ENCODE measurements at places on chromosomes 16 and 17.
A peak's percentile ranks its signal among the peaks of the same experiment; 100 is the strongest.

DNA sequence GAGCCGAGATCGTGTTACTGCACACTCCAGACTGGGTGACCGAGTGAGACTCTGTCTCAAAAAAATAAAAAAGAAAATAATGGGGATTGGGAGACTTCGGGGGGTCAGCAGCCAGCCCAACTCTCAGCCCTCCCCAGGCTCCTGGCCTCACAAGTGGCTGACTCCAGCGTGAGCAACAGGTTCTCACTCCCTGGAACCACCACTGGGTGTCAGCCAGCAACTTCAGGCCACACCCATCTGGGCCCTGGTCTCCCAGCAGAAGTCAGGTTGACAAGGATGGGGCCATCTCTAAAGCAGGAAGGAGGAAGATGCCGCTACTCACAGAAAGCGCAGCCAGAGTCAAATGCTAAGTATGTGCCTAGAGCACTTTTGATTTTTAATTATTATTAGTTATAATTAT lies 139.4 kb downstream of the C16orf78 start:
- DNase-seq = no peak

GRCh38 chr16:66904846-66905632 lies 13.6 kb downstream of the CDH16 start:
- DNase-seq = no peak

DNA sequence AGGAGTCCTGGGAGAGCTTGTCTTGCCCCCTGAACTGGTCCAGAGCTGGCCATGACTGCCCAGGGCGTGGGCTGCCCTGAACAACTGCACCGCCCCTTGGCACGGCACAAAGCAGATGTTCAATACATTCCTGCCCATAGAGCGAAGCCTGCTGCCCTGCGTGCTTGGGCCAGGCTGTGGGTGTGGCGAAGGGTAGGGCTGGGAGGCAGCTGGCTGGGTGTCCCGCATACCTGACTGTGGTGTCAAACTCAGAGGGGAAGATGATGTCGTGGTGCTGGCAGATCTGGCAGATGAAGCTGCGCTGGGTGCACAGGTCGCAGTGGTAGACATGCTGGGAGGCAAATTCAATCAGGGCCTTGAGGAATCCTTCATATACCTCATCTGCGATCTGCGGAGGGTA lies 124.2 kb upstream of the SMURF2 start:
- DNase-seq = no peak

DNA sequence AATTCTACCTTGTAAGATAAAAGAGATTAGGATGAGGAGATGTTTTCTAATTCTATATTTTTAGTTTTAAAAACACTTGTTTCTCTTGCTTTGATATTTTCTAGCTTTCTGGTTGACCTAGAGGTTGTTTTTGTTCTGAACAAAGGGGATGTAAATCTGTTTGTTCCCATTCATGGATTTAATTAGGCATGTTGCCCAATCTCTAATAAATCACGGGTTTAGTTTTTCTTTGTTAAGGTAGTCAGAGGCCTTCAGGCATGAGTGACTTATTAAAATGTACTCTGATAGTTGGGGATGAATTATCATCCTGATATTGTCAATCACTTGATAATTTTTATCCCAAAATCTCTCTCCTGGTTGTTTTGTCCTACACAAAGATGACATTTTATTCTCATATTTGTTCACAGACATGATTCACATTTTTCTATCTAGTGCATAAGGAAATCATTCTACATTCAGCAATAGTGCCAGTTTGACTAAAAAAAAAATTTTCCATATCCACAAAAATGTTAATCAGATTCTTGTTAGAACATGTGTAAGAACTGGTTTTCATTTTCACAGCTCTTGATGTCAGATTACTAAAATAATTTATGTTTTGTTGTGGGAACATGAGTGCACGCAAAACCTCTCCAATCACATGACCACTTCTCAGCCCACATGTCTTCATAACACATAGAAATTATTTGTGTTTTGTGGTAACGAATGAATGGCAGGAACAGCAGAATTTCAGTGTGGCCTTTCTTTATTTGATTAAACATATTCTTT lies 95.7 kb upstream of the AKTIP start:
- DNase-seq = no peak

DNA sequence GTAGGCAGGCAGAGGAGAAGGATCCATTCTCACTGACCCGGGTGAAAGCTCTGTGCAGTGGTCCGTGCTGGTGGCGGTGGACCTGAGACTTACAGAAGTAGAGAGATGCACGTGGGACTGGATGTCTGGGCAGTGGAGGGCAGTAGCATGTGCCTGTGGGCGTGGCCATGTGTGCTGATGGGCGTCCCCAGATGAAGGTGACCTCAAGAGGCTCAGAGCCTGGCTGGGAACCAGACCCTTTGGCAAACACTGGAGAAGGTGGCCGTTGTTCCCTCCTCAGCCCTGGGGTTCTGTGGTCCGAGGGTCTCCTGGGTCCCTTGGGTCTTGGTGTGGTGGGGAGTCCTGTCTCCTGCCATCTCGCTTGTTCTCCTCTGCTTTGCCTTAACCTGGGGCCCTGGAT lies 15.6 kb downstream of the WSCD1 start:
- no peak for DNase-seq

GRCh38 chr16:78703936-78704335 lies 604.5 kb downstream of the WWOX start:
- no peak for DNase-seq

GRCh38 chr16:74700116-74700437 lies 585 bp downstream of the MLKL start:
- no peak for DNase-seq

DNA sequence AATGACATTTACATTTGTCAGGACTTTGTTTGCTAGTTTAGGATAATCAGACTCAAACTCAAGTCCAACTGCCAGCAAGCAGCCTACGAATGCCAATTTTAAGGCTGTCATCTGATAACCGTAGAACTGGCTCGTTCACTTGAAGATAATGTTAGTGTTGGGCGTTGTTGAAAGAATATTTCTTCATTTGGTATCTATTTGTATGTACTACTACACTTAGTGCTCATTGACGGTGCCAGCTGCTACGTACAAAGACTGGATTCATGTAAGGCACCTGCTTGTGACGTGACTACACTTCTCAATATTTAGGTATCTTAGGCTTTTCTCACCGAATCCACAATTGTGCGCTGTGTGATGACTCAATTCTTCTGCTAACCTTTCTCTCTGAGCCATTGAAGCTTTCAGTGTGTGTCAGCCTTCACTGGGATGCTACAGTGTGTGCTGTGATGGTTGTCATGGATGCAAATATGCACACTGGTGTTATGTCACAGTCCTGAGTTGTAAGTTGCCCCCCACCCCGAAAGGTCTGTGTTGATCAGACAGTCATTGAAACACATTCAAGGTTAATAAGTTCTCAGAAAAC lies 5.7 kb downstream of the ATP2C2 start:
- no peak for DNase-seq

GRCh38 chr16:6377956-6378355 lies 954.7 kb upstream of the RBFOX1 start:
- no peak for DNase-seq

GRCh38 chr16:87249425-87249824 lies 67.8 kb downstream of the C16orf95 start:
- no peak for DNase-seq

GRCh38 chr17:30824002-30824355 lies 513 bp downstream of the CRLF3 start:
- no peak for DNase-seq

GRCh38 chr17:29581583-29582253 lies 7.7 kb downstream of the GIT1 start:
- DNase-seq = no peak

- DNase-seq = no peak
These were observed 200.8 kb upstream of the KCNJ16 start for GRCh38 chr17:69874175-69874670.

DNA sequence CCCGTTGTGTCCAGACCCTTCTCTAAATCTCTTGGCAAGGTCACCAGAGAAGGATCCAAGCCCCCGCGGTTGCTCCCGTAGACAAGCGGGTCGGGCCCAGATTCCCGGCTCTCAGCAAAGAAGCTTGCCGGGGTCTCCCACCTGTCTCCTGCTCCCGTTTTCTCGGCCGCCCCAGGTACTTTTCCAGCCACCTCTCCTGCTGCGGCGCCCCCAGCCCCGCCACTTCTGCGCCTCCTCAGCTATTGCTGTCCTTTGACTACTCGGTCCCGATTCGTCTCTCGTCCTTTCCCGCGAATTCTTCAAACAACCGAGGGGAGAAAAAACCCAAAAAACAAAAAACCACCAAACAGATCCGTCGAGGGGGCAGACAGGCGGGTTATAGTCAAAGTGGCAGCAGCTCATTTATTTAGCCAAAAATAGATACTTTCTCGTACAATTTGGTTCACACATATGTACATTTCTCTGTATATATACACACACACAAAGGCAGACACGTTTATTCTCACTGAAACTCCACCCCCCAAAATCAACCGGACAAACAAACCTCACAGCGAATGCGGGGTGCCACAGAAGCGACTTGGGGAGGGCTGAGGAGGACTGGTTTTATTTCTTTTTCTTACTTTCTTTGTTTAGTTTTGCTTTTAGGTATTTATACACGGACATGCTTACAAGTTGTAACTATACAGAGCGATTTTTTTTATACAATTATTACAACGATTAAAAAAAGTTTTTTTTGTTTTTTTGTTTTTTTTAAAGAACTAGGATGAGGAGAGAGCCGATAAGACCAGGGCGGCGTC lies 3.5 kb downstream of the IRX3 start:
- no peak for DNase-seq

DNA sequence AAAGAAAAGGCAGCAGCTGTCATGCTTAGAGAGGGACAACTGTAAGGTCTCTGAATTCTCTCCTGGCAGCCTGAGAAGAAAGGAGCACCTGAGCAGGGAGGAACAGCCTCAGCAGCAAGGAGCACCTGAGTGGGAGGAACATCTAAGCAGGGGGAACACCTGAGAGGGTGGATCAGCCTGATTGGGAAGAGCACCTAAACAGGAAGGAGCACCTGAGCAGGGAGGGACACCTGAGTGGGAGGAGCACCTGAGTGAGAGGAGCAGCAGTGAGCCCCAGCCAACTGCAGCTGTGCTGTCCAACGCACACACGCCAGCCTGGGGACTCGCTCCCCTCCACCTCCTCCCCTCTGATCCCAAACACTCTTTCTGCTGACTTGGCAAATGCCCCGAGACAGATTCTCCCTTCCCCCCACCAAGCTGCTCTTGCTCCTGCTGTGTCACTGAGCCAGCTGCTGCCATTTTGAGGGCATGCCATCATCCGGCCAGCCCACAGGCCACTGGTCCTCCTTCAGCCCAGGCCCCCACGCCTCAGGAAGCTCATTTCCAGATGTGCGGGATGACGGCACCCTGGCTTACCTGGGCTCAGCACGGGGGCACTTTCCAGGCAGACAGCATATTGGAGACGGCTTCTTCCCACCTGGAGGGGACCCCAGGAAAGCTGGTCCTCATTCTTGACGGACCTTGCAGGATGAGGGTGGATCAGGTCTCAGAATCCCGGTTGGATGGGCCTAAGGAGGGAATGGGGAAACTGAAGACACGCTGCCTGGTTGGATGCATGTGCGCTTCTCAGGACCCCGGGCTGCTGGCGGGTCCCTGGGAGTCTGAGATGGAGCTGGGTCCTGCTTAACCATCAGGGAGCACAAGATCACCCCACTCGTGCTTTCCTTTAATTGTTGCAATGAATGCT lies 57.7 kb upstream of the RBFOX3 start:
- DNase-seq = no peak

DNA sequence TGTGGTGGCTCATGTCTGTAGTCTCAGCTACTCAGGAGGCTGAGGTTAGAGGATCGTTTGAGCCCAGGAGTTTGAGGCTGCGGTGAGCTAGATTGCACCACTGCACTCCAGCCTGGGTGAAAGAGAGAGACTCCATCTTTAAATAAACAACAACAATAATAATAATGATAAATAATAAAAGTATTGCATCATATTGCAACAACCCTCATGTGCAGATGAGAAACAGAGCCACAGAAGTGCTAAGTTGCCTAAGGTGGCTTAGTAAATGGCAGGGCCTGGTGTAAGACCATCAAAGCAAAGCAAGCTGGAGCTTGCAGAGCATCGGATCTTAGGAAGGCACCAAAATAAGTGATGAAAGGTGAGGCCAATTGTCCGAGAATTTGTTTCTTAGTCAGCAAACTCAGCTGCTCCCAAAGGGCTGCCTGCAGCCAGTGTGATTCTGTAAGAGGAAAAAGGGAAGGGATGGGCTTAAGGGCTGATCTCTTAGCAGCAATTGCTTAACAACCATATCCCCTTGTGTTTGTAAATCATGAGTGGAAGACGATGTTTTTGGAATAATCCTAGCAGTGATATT lies 45.3 kb upstream of the HS3ST3A1 start:
- DNase-seq = no peak

- peak; percentile 44 for DNase-seq
These were observed at the start of gene CFAP52 for GRCh38 chr17:9576521-9577372. Gene CFAP52, plus strand, starts transcription at chr17:9576642. Its CDS starts 54 bp downstream, at chr17:9576696.

DNA sequence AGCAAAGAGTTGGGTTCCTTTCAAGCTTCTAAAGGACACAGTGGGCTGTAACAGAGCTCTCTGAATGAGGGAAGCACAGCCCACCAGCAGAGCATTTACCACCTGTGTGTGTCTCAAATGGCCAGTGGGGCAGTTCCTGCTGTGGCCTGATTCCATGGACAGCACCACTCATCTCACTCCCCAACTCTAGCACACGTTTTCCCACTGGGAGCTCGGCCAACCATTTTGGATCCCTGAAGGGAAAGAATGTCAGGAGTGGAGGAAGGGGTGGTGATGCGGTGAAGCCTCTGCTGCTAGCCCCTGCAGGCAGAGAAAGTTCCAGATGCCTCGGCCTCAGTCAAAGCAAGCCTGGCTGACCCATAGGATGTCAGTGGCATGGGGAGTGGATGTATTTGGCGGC lies 86.6 kb downstream of the PLXDC1 start:
- no peak for DNase-seq

DNA sequence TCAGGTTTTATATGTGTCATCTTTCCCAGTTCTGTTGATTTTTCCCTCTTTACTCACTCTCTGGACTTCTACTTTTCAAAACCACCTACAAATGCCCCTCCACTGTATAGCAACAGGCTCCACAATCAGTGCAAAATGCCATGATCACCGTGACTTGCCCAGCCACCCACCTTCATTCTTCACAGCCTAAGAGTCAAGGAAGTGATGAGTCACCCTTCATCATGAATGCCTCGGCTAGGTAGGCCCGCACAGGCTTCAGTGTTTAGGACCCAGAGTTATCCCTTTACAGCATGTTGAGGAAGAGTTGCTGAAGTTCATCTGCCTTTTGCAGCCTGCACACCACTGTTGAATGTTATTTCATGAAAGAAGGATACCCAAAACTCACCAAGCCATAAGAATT lies 158.6 kb downstream of the PMP22 start:
- no peak for DNase-seq

GRCh38 chr16:24255456-24256371 lies at the start of gene CACNG3:
Gene CACNG3, plus strand, starts transcription at chr16:24256335. Its CDS starts 420 bp downstream, at chr16:24256755.
- DNase-seq = no peak

- DNase-seq = no peak
These were observed 425.1 kb downstream of the UTP18 start for GRCh38 chr17:51685287-51685909.

DNA sequence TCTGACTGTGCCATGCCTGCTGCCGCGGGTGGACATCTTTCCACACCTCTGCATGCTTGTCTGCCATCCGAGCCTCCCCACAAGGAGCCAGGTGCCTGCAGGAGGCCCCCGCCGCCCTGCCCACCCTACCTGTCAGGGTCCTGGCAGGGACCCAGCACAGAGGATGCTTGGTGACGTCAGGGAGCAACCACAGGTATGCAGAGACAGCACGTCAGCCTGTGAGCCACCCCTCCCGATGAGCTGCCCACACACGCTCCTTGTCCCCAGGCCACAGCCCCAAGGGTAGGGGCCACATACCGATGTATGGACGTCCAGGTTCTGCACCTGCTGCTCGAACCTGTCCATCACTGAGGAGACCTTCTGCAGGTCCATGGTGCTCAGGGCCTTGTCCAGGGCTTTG lies 10.6 kb downstream of the CHMP1A start:
- no peak for DNase-seq

GRCh38 chr16:9090101-9090959 lies 1.1 kb upstream of the HAPSTR1 start:
- DNase-seq = peak; percentile 40
